ENCODE measurements at places on chromosomes 3 and 15.
A peak's percentile ranks its signal among the peaks of the same experiment; 100 is the strongest.

GRCh38 chr15:61621146-61621545 lies 392.0 kb upstream of the RORA start:
- H3K27ac ChIP-seq, result no peak overlapping the region
- H3K4me3 ChIP-seq, result no peak overlapping the region
- peak; percentile 21 for DNase-seq
- H3K27me3 ChIP-seq, result no peaks in the 10 kb centered on the region
- H3K4me1 ChIP-seq, result no peaks in the 10 kb centered on the region
- H3K36me3 ChIP-seq, result no peaks in the 10 kb centered on the region

DNA sequence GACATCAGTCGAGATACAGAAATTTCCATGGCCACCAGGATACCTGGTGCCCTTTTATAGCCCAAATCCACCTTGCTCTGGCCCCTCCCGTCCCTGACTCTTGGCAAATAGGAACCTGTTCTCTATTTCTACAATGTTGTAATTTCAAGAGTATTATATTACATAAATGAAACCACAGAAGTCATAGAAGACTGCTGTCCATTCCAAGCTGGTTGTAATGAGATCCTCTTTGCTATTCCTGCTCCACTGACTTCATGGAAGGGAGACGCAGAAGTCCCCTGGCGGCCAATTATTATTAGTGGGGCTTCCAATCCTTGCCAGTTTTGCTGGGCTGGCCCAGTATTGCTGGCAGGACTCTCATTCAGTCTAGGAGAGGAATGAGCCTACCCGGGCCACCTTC lies 26.6 kb downstream of the DCP1A start:
- no peak overlapping the region for H3K27ac ChIP-seq
- no peak for DNase-seq
- H3K36me3 ChIP-seq, result peaks cover 10% of the 10 kb centered on the region
- no peaks in the 10 kb centered on the region for H3K4me1 ChIP-seq
- no peaks in the 10 kb centered on the region for H3K27me3 ChIP-seq
- H3K4me3 ChIP-seq, result no peak overlapping the region

DNA sequence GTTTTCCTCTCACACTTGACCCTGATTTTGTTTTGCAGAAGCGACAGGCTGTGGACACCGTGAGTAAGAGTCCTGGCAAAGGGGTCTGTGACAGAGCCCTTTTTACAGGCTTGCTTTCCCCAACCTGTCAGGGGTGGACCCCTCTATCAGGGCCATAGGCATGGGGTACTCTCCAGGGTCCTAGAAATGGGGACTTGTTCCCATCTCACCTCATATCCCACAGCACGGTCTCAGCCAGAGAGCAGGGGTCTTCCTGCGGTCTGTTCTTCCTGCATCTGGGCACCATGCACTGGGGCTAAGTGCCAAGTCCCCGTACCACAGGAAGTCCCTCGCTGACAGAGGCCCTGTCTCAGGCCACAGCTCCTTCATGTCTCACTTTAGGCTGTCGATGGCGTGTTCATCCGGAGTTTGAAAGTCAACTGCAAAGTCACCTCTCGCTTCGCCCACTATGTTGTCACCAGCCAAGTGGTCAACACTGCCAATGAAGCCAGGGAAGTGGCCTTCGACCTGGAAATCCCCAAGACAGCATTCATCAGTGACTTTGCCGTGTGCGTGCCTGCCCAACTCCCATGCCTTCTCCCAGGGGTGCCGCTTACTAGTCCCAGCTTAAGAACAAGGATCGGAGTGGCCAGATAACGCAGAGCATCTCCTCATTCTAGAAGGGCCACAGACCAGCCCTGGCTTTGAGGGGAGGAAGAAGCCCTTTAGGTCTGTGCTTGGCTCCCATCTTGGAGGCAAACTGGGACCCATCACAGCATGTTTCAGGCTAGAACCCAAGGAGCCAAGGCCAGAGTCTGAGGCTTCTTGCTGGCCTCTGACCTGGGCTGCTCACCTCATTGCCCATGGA lies 783 bp downstream of the ITIH1 start:
- H3K36me3 ChIP-seq, result no peaks in the 10 kb centered on the region
- no peak overlapping the region for H3K27ac ChIP-seq
- no peak for DNase-seq
- no peaks in the 10 kb centered on the region for H3K4me1 ChIP-seq
- peaks cover 13% of the 10 kb centered on the region for H3K27me3 ChIP-seq
- H3K4me3 ChIP-seq, result no peak overlapping the region

DNA sequence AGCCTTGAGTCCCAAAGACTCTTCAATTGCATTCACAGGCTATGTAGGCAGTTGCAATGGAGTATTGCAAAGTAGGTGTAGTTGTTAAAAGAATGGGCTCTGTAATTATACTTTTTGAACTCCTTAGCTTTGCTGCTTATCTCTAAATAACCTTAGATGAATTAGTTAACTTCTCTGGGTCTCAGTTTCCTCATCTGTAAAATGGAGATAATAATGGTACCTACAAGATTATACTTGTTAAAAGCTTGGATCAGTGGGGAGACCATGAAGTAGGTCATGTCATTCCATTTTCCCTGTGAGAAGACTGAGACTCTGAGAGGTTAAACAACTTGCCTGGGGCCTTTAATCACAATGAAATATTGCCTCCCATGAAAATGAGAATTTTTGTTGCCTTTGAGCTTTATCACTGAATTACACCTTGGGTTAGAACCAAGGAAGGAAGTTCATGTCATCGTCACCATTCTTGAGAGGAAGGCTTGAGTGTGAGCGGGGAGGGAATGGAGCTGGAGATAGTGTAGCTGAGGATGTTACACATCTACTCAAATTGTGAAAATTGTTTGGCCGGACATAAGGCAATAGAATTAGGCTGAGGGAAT lies 38.1 kb downstream of the CTDSPL start:
- DNase-seq, result peak; percentile 86
- H3K4me3 ChIP-seq, result no peak overlapping the region
- peaks cover 23% of the 10 kb centered on the region for H3K4me1 ChIP-seq
- no peaks in the 10 kb centered on the region for H3K36me3 ChIP-seq
- H3K27me3 ChIP-seq, result no peaks in the 10 kb centered on the region

- no peak overlapping the region for H3K4me3 ChIP-seq
- no peak overlapping the region for H3K27ac ChIP-seq
- H3K4me1 ChIP-seq, result peaks cover 36% of the 10 kb centered on the region
- no peaks in the 10 kb centered on the region for H3K36me3 ChIP-seq
- no peak for DNase-seq
Observed at GRCh38 chr15:39243396-39243795, 337.5 kb upstream of the THBS1 start.

GRCh38 chr3:31927811-31928210 lies 53.3 kb downstream of the OSBPL10 start:
- H3K4me3 ChIP-seq, result no peak overlapping the region
- no peaks in the 10 kb centered on the region for H3K27me3 ChIP-seq
- no peaks in the 10 kb centered on the region for H3K36me3 ChIP-seq
- DNase-seq, result no peak

- no peak overlapping the region for H3K4me3 ChIP-seq
- peaks cover 2% of the 10 kb centered on the region for H3K36me3 ChIP-seq
- no peaks in the 10 kb centered on the region for H3K27me3 ChIP-seq
Observed at GRCh38 chr3:185595526-185595925, 9.4 kb downstream of the SENP2 start.

DNA sequence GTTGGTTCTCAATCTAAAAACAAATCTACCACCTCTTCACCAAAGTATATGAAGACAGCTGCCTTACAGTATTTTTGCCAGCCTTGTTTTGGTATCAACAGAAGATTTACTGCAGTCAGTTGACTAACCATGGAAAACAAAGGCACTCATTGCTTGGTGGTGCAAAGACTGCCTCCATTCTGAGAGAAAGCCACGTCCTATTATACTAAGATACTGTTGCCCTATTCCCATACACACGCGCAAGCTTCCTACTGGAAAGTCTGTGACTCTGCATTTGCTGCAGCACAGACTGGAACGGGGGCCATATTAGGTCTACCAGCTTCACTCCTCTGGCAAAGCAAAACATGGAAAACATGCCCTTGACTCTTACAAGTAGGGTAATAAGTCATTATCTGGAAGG lies 18.0 kb downstream of the MTMR10 start:
- H3K27ac ChIP-seq, result no peak overlapping the region
- no peaks in the 10 kb centered on the region for H3K27me3 ChIP-seq
- DNase-seq, result no peak
- peaks cover 18% of the 10 kb centered on the region for H3K36me3 ChIP-seq
- H3K4me1 ChIP-seq, result no peaks in the 10 kb centered on the region
- H3K4me3 ChIP-seq, result no peak overlapping the region

DNA sequence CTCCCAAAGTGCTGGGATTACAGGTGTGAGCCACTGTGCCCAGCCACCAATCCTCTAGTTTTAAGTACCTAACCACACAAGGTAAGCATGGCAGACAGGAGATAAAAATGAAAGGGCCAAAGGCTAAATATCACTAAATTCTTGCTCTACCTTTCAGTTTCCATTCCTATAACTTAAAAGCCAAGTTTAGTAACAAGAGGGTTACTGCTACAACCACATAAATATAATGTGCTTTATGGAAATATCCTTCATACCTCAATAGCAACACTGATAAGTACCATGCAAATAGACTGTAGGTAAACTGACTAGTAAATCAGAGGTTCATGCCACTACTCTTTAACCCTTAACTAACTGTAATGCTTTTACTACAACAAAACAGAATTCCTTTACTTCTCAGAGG lies 38.7 kb upstream of the MUC13 start:
- peaks cover 18% of the 10 kb centered on the region for H3K36me3 ChIP-seq
- DNase-seq, result no peak
- no peaks in the 10 kb centered on the region for H3K4me1 ChIP-seq
- H3K27me3 ChIP-seq, result no peaks in the 10 kb centered on the region
- no peak overlapping the region for H3K27ac ChIP-seq

DNA sequence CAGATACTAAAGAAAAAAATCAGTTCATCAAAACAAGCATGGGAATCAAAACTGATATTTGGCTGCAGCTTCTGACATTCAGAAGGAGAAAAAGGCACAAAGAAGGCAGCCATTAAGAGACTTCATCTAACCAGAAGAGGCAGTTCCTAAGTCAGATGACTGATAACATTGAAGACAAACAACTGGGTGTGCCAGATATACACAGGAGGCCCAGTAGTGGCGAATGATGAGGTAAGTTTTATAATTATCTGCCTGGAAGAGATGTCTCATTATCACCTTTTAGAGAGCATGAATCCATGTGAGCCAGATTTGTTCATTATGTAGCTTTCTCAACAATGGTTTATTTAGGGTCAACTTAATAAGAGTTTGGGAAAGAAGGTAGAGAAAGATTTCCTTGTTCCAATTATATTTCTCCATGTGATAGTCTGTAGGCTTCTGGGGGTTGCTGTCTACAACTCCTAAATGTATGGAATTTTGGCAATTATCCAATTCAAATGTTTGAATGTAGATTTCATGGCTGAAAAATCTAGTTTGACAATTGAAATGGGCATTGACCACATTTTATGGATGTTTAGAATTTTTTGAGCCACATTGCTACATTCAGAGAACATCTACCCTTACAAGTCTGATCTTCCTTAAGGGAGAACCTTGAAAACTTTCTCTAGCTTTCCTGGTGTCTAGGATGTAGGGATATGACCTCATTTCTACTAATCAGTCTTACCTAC lies 50.4 kb upstream of the RASGRF1 start:
- no peaks in the 10 kb centered on the region for H3K4me1 ChIP-seq
- H3K36me3 ChIP-seq, result no peaks in the 10 kb centered on the region
- no peak for DNase-seq
- H3K4me3 ChIP-seq, result no peak overlapping the region
- no peak overlapping the region for H3K27ac ChIP-seq

GRCh38 chr15:45665261-45665660 lies 30.4 kb downstream of the SQOR start:
- H3K27ac ChIP-seq, result no peak overlapping the region
- peaks cover 3% of the 10 kb centered on the region for H3K4me1 ChIP-seq
- H3K36me3 ChIP-seq, result no peaks in the 10 kb centered on the region
- H3K4me3 ChIP-seq, result no peak overlapping the region
- no peak for DNase-seq
- no peaks in the 10 kb centered on the region for H3K27me3 ChIP-seq

GRCh38 chr3:171646357-171647133 lies 163.7 kb downstream of the PLD1 start:
- peak; percentile 70 for DNase-seq
- H3K4me3 ChIP-seq, result no peak overlapping the region
- peaks cover 3% of the 10 kb centered on the region for H3K4me1 ChIP-seq
- no peak overlapping the region for H3K27ac ChIP-seq
- H3K36me3 ChIP-seq, result peaks cover 6% of the 10 kb centered on the region
- H3K27me3 ChIP-seq, result no peaks in the 10 kb centered on the region

DNA sequence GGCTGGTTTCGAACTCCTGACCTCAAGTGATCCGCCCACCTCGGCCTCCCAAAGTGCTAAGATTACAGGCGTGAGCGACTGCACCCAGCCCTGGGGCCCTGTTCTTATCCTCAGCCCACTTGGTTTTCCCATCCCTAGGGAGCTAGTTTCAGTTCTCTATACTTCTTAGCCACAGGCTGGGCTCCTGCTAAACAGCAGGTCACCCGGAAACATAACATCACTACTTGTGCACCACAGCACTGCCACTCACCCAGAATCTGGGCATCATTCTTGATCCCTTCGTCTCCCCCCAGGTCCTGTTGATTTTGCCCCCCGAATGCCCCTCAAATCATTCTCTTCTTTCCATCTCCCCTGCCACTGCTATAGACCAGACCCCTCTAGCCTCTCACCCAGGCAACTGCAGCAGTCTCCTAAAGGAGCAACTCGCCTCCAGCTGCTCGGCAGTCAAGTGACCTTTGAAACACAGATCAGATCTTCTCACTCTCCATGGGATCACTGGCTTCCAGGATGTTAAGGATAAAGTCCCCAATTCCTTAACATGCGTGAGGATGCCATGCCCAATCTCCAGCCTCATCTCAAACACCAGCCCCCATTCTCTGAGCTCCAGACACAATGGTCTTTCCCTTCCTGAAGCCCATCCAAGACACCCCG lies 5.6 kb upstream of the AP3S2 start:
- no peak overlapping the region for H3K27ac ChIP-seq
- no peak overlapping the region for H3K4me3 ChIP-seq
- no peaks in the 10 kb centered on the region for H3K27me3 ChIP-seq
- no peaks in the 10 kb centered on the region for H3K4me1 ChIP-seq

- no peaks in the 10 kb centered on the region for H3K36me3 ChIP-seq
- no peak overlapping the region for H3K4me3 ChIP-seq
- peaks cover 23% of the 10 kb centered on the region for H3K4me1 ChIP-seq
- no peak overlapping the region for H3K27ac ChIP-seq
Observed at GRCh38 chr15:56042031-56042430, 48.6 kb upstream of the NEDD4 start.
